ENCODE measurements at places on chromosomes 1 and 21.

DNA sequence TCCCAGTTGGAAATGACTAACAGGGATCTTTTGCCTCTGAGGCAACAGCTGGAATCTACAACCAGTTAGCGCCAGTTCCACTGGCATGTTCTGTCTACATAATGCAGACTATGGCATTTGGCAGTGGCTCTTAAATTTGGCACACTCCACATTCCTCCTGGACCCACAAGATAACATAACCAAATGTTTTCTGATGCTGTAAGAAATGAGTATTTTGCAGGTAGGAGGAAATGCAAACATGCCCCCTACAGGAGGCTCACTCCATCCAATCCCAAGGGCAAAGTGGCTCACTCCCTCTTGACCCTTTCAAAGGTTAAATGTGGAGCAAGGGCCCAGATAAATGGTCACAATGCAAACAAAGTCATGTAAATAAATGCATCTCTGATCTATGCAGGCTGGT, 129.2 kb upstream of the PROX1 start:
- no peak for DNase-seq

- no peak for DNase-seq
Measured at GRCh38 chr1:235563513-235564061, 59.3 kb upstream of the B3GALNT2 start.

DNA sequence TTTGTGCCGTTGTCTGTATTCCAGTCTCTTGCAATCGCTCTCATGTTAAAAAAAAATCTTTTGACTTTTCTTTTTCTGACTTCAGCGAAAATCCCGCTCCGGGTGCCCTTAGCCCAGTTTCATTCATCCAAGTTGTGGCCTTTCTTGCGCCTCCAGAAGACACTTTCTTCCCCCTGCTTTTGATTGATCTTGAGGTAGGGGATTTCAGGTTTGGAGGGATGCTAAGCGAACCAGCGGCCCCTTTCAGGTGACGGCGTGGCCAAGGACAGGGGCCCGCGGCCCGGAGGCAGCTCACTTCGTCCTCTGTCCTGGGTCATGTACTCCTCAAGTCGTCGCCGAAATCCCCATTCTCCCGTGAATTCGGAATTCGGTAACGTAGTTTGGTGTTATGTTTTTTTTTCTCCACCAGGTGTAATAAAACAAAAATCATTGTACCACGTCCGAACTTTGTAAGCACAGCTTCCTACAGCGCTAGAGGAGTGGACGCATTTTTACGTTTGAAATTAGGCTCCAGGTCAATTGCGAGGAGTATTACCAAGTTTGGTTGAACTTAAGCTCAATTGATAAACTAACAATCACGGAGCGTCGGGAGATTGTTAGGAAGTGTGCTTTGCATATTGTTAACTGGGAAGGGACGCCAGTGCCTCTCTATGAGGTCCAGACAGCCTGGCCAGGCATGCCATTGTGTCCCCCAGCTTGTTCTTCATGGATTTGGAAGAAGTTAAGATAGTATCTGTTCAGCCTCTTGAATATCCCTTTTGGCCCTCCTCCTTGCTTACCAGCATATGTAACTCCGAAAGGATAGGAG, 1.1 kb downstream of the MRPS6 start:
- no peak for DNase-seq

GRCh38 chr1:48181669-48182367, 40.7 kb upstream of the SLC5A9 start:
- no peak for DNase-seq

DNA sequence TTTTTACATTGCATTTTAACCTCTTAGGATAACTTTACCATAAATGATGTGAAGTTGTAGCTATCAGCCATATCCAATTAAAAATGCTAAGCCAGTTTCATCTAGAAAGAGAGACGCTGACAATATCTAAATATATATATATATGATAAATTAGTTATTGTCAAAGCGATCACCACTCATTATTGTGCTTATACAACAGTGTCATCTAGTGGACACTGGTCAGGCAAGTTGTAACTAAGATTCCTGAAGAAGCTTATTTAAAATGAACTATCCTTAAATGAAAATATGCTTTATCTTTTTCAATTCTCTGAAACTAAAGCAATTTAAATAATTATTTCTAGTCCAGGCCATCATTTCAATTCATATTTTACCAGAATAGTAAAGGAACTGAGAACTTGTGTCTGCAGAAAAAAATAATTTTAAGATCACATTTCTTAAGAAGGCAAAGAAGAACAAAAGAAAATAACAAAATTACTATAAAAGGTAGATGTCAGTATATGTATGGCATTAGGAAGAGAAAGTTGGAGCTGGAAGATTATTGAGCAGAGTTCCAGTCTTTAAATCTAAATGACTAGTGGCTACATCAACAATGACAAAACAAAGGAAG, 193.3 kb upstream of the SNX7 start:
- DNase-seq = no peak

DNA sequence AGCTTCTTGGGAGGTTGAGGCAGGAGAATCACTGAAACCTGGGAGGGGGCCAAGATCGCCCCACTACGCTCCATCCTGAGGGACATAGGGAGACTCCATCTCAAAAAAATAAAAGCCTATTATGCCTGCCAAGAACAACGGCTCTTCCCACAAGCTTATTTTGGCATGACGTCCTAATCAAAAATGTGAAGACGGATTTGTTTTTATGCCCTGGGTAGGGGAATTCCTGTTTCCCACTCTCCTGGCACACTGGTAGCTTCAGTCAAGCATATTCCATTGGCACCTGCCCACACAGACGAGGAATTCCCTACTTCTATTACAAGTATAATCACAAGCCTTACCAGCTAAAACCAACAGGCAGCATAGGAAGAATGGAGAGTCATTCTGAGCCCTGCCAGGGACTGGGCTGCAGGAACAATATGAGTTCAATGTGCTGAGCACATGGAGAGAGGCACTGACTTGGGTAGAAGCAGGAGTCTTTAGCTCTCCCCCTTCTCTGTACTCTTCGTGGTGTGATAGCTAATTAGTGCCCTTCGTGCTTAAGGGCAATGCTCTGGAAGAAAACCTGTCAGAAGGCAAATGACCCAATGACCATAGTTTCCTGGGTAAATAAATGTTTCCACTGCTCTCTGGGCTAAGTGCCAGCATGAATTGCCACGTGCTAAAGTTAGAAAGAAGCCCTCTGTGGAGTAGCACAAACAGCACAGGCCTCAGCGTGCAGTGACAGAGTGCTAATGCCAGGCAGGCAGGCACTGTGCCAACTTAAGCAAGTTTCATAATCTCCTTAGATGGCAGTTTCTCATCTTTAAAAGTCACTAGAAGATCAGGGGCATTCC, 16.8 kb downstream of the TNFSF4 start:
- no peak for DNase-seq

- DNase-seq = no peak
Measured at GRCh38 chr1:216903382-216903740, 180.1 kb upstream of the ESRRG start.

GRCh38 chr21:29258626-29259338, 39.9 kb upstream of the BACH1 start:
- no peak for DNase-seq

GRCh38 chr1:113647164-113647563, 112.1 kb downstream of the PHTF1 start:
- no peak for DNase-seq

GRCh38 chr1:235002706-235003300, 125.8 kb downstream of the TOMM20 start:
- DNase-seq = no peak

- no peak for DNase-seq
Measured at GRCh38 chr21:44057960-44058651, 46.0 kb downstream of the TRAPPC10 start.

DNA sequence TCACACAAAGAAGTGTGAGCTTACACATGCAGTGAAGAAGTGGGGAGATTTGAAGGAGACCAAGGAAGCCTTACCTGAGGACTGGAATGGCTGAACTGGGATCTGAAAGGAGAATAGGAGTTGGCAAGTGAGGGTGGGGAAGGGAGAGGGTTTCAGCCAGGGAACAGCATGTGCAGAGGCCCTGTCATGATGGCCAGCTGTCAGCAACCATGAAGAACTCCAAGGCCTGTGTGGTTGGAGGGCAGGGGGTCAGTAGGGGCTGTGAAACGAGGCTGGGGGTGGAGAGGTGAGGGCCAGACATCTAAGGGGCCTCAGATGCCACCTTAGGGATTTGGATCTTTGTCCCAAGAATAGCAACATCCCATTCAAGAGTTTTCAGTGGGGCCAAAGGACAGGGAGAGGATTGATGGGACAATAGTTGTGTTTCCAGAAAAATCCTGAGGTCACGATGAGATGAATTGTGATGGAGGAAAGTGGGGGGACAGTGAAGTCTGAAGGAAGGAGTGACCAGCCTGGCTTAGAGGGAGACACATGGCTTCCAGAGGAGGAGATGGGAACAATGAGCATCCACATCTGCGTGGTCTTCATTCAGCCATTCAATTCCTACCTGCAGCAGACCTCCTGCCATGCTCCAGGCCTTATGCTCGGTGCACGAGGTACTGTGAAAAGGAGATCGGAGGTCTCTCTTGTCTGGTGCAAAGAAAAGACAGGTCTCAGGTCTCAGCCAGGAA, 187.6 kb downstream of the MATN1 start:
- DNase-seq = no peak

- no peak for DNase-seq
Measured at GRCh38 chr1:27649306-27649635, 14.3 kb upstream of the FGR start.

DNA sequence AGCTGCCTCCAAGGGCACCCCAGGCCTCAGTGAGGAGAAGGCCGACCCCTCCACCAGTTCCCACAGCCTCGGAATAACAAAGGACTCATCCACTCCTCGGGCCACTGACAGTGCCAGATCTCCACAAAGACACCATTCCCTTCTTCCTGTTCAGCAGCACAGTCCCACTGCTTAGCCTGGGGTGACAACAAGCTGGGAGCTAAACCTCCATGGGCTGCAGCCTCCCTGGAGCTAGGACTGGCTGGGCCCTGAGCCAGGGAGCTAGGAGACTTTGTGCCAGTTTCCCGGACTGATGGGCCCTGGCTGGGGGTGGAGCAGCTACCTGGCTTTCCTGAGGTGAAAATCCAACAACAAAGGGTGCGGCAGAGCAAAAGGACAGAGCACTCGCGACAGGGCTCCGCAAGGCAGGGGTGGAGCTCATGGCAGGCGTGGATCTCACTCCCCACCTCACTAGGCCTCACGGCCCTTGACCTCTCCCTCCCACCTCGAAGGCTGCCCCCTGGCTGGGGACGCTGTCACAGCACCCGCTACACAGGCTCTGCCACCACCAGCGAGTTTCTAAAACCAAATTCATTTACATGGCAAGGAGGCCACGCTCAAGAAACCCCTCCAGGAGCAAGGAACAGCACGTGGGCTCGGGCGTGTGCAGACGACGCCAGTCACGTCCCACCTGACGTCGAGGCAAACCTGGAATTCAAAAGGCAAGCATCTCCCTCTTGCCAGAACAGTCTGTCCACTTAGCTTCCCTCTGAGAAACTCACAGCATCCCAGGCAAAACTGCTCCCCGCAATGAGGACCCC, 13.8 kb downstream of the SLC35E2B start:
- DNase-seq = no peak

- DNase-seq = no peak
Measured at GRCh38 chr1:208078752-208079151, 165.4 kb downstream of the PLXNA2 start.

DNA sequence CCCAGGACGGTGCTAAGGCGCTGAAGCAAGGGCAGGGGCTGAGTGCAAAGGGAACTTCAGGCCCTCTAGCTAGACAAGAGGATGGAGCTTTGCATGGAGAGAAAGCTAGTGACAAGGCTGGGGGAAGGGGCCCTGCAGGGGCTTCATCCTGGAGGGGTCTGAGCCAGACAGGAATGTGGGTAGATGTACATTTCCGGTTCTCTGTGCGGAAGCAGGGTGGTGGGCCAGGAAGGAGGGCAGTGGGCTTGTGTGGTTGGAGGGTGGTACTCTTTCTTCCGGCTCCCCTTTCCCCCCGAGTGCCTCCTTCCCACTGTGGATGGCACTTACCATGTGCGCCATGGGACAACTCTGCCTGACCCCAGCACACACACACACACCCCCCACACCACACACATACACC, 1.5 kb downstream of the KISS1 start:
- DNase-seq = no peak

DNA sequence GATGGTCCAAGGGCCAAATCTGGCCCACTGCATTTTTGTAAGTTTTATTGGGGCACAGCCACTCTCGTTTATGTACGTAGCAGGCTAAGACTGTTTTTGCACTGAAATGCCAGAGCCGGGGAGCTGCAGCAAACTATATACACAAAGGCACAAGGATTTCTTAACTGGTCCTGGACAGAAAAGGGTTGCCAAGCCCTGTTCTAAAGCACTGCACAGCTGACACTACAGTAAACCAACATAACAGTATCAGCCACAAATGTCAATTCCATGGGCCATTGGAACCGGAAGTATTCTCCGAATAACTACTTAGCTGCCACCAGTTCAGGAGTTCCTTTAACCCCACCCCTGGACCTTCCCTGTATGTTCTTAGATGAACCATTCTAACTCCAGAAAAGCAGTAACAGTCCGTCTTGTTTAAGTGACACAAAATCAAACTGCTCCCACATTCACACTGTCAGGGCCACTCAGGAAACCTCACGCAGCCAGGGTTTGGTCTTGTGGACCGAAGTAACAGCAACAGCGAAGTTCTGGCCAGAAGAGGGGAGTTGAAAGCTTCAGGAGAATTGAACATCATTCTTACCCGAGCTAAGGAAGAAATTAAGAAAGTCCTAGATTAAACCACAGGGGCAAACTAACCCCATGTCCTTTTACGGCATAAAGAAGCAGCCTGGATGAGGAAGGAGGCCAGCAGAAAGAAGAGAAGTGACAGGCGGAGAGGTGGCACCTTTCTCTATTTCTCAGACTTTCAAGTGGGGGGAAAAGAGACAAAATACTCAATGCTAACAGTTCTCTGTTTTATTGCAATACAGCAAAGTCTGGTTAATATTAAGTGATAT, 49.2 kb downstream of the COQ8A start:
- no peak for DNase-seq

GRCh38 chr1:174812016-174812415, 187.7 kb upstream of the CACYBP start:
- no peak for DNase-seq

GRCh38 chr1:184604152-184604900, 150.3 kb downstream of the EDEM3 start:
- no peak for DNase-seq

GRCh38 chr1:156429313-156430060, 60.5 kb downstream of the RHBG start:
- no peak for DNase-seq

GRCh38 chr1:193104907-193105820, at the start of gene GLRX2:
TSS of gene GLRX2 (minus strand) at chr1:193105414. CDS start at chr1:193105382, 32 bp downstream.
- peak; percentile 46 for DNase-seq

GRCh38 chr1:119326251-119326650, 42.3 kb upstream of the HAO2 start:
- DNase-seq = no peak

DNA sequence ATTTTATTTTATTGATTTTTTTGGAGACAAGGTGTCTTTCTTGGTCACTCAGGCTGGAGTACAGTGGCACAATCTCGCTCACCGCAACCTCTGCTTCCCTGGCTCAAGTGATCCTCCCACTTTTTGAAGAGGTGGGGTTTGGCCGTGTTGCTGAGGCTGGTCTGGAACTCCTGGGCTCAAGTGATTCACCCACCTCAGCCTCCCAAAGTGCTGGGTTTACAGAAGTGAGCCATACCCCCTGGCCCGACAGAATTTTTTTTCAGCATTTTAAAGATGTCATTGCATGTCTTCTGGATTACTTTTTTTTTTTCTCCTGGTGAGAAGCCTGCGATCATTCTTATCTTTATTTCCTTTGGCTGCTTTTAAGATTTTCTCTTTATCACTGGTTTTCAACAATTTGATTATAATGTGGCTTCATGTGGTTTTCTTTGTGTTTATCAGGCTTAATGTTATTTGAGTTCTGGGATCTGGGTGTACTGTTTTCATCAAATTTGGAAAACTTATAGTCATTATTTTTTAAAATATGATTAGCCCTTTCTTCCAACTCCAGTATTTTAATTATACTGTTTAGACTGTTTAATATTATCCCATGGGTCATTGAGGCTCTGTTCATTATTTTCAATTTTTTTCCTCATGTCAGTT, 23.1 kb upstream of the PTBP2 start:
- no peak for DNase-seq

All from stimulated activated CD8-positive, alpha-beta memory T cell treated with anti-CD3 and anti-CD28 coated beads, Interleukin-4, amount 100 ng/mL, for 24 hours (primary cell).